ENCODE measurements at places on chromosomes 16 and 17.

GRCh38 chr17:56176091-56176490 is 22.8 kb downstream of the ANKFN1 start:
- no peak for DNase-seq

GRCh38 chr16:17275076-17276009 is 195.4 kb downstream of the XYLT1 start:
- no peak for DNase-seq

- DNase-seq, result no peak
Observed at GRCh38 chr16:56514845-56515244, 5.0 kb downstream of the BBS2 start.

DNA sequence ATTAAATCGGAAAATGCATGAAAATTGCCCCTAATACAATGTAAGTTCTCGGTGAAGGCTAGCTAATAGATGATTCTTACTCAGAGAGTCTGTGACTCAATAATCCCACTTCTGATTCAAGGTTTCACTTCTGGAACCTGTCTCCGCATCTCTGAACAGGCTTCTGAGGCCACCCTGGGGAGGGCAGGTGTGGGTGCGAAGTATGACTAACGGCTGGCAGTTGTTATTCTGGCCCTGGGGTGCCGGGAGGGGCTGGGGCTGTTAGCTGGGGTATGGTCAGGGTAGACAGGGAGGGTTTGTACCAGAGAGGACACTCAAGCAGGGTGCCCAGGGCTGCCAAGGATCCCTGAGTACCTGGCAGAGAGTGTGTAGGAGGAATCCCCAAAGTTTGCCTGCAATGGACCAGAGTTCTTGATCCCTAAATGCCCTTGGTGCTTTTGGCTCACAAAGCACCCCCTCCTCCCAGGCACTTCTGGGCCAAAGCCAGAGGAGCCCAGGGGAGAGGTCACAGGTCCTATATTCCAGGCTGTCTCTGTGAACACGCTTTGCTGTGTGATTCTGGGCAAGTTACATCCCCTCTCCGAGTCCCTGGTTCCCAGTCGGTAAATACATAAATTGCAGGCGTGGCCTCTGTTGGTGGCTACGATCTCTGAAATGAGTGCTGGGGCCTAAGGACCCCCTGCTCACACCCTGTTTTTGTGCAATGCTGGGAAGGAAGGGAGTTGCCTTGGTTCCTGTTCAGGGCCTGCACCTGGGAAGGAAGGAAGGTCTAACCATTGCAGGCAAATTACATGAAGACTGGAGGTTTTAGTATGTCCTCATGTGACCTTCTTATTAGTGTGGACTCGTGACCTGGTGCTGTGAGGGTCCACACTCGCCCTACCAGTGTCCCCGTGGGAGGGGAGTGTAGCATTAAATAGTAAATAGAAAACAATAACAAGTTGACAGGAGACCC is 49.9 kb upstream of the CPNE2 start:
- peak; percentile 68 for DNase-seq

GRCh38 chr17:58323366-58324055 is 5.1 kb downstream of the TSPOAP1 start:
- no peak for DNase-seq

DNA sequence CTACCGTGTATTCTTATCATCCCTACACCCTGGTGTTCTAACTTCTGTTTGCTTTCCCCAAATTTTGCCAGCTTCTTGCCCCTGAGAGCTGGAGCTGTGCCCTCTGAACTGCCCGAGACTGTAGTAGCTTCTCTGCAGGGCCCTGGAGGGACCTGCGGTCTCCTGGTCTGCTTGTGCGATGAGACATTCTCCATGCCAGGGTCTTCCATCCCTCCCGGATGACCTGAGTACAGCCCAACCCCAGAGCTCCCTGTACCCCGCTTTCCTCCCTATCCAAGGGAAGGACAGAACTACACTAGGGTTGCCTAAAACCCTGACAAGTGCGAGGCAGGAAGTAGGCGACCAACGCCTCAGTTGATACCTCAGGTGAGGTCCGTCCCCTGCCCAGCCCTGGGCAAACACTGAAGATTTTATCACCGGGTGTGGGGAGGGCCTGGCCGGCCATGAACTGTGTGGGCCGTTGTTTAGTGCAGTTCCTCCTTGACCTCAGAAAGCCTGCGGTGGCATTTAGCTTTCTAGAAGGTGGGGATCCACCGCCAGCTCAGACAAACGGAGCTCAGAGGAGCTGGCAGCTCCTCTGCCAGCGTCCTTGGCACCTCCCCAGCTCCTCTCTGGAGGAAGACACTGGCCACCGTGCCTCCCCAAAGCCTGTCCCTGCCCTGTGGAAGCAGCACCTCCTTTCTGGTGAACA is 13.7 kb downstream of the CANT1 start:
- DNase-seq, result no peak

DNA sequence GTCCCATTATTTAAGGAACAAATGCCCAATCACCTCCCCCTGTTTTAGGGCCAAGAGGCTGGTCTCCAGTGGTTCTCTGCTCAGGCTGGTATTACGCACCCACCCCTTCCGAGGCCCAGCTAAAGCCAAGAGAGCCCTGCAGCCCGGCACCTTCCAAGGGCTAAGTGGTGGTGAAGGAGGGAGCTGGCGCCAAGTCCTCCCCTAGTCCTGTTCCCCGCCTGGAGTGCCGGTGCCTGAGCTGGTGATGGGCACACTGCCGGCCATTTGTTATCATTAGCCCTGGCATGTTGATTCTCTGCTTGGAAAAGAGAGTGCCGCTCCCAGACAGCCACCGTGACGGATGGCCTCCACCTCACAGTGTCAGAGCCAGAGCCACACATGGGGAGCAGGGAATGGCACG is 31.9 kb downstream of the GRIN2C start:
- no peak for DNase-seq

DNA sequence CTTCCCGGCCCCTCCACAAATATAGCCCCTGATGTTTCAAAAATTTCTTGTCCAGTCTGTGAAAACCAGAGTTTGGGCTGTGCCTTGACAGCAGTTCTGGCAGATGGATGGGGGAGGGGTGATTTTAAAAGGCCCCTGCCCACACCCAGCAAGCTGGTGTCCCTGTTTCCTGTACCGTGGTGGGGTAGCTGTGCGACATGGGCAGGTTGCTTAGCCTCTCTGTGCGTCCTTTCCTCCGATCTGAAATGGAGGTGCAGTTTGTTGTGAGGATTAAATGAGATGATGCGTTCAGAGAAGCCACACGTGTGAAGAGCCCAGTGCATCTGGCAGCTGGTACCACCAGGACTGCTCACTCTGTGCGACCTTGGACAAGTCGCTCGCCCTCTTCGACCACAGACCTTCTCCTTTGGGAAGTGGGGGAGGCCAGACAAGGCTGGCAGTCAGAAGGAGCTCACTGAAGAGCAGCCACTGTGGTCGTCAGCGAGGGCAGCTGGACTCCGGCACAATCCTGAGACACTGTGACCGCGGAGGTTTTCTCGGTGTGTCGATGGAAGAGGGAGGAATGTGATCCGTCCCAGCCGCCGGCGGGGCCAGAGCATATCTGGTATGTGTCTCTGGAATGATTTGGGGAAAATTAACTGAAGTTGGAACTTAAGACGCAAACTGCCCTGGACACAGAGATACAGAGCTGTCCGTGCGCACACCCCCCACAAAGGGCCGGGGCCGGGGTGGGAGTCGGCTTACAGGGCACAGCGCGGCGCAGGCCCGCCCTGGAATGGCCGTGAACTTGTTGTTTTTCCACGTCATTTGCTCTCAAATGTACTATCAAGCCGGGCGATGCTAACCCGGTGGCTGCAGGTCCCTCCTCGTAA is 721 bp upstream of the WFIKKN2 start:
- DNase-seq, result no peak

DNA sequence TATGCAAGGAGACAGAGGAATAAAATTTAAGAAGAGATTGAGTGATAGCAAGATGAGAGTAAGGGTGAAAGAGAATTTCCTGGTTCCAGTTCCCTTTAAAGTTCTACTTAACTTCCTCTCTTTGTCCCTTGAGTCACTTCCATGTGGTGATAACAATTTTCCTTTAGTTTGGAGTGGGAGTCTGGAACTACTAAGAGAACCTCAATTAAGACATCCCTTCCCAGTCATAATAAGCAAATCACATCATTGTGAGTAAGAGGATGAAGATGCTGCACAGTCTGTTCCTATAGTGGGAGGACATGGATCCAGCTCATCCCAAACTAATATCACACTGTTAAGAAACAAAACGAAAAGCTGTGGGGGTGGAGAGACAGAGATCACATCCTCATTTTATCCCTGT is 24.4 kb downstream of the TBX21 start:
- no peak for DNase-seq

DNA sequence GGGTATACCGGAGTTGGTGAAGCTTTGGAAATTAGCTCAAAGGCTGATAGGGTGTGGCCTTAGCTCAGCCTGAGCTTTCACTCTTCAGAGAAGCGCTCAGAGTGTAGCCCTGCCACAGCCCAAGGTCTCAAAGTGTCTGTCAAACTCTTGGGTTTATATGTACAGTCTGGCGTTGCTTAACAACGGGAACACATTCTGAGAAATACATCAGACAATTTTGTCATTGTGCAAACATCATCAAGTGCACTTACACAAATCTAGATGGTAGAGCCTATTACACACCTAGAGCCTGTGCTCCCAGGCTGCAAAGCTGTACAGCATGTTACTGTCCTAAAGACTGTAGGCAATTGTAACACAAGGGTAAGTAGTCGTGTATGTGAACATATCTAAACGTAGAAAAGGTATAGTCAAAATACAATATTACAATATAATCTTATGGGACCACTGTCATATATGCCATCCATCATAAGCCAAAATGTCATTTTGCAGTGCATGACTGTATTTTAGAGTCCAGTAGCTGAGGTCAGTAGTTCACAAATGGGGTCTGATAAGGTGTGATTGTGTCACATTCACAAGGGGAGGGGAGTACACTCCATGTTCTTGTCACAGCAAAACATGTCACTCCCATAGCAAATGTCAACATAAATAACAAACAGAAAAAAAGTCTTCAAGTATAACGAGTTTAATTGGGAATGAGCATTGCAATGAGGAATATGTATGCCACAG is 20.6 kb downstream of the CHAD start:
- DNase-seq, result no peak

DNA sequence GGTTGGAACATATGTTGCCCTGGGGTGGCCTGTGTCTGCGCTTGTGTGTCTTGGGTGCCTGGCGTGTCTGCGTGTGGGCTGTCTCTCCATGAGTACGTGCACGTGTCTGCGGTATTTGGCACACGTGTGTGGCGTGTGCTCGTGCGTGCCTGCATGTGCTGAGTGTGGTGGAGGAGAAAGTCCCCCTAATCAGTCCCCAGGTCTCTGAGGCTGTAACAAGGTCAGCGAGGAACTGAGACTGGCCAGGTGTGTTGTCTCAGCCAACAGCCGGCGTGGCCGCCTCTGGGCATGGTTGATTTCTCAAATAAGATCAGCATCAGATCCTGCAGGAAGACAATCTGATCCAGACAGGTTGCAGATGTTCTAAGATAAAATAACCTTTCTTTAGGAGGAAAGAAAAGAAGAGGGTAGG is 3.5 kb upstream of the CPNE7 start:
- DNase-seq, result no peak
